GM10248 (cell line): ENCODE measurements at places on chromosomes 5 and 9.

DNA sequence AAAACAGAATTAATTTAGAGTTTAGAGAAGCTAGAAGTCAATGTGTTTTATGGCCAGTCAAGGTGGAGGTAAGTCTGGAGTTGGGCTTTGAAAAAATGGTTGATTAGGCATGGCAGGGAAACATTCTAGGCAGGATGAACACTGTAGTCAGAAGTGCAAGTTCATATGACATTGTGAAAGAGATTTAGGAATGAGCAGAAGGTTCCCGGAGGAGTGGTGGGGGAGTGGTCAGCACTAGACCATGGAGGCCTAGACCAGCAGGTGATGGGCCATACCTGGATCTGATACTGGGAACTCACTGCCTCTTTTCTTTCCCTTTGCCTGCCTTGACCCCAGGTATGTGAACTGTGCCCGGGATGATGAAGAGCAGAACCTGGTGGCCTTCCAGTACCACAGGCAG, 16.6 kb downstream of the PRDM9 start:
- no peak for DNase-seq

GRCh38 chr5:83964271-83964670, 243.6 kb upstream of the HAPLN1 start:
- DNase-seq, result no peak

GRCh38 chr5:178785999-178786398, 55.5 kb upstream of the ZNF354A start:
- DNase-seq, result no peak

- DNase-seq, result no peak
Observed at GRCh38 chr9:99980598-99980997, 74.1 kb downstream of the STX17 start.

DNA sequence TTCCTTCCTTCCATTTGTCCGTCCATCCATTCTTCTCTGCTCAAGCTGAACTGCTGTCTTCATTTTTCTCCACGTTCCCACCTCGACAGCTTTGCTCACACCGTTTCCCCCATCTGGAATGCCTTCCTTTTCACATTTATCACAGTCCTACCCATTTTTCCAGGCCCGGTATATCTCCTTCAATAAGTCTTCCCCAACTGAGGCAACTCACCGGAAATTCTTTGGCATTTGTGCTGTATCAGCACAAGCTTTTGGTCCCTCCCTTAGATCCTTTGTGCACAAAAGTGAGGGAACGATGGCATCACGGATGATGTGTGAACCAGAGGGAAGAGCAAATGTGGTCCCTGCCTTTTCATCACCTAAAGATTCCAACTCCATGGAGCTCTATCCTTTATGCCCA, 45.6 kb upstream of the INSYN2B start:
- DNase-seq, result no peak
